ENCODE measurements at places on chromosomes 2 and 18.

- DNase-seq: no peak
Measured at GRCh38 chr2:206040525-206040924, 45.4 kb downstream of the INO80D start.

DNA sequence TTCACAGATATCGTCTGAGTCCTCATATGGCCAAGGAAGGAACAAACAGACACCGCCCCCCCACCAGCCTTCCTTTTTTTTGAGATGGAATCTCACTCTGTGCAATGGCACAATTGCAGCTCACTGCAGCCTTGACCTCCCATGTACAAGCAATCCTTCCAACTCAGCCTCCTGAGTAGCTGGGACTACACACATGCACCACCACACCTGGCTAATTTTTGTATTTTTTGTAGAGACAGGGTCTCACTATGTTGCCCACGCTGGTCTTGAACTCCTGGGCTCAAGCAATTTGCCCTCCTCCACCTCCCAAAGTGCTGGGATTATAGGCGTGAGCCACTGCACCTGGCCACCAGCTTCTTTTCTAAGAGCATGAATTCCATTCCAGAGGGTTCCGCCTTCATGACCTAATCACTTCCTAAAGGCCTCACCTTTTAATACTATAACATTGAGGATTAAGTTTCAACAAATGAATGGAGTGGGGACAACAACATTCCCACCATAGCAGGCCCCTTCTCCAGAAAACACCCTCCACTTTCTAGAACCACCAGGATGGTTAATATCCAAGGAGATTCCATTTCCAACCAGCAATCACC, 2.2 kb upstream of the TMBIM1 start:
- DNase-seq: peak; percentile 78

DNA sequence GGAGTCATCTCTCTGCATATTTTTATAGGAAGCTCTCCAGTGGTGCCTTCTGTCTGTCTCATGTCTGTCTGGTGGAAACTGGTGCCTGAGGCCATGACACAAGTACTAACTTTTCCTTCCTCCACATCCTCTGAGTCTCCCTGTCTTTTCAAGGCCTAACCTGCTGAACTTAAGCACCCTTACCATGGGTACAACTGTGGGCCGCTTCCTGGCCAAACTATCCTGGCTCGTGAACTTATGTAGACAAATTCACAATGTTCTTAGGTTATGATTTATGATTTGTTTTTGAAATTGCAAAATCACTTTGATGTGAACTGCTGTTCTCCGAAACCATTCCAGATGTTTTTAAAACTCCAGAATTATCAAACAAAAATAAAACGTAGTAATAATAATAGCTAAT, 804.5 kb upstream of the POU3F3 start:
- no peak for DNase-seq

- DNase-seq: no peak
Measured at GRCh38 chr18:51988277-51988676, 351.7 kb upstream of the DCC start.

GRCh38 chr2:130251873-130252620, 53.8 kb upstream of the TUBA3E start:
- DNase-seq: no peak

DNA sequence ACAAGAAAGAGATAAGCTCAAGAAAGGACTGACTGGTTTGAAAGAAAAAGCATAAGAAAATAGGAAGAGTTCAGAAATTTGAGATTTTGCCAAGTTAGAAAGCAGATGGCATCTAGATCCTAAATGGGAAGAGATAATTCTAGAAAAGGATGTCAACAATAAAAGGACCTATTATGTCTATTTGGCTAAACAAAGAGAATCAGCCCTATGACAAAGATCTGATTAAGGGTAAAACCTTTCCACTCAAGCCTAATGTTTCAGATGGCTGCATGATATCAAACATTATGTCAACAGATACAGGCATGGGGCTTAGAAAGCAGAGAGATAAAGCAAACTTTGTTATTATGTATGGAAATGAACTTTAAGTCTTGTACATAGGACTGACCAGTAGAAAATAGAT, 465.0 kb upstream of the TRIB2 start:
- DNase-seq: no peak

GRCh38 chr18:24968238-24968775, 383.7 kb downstream of the ZNF521 start:
- no peak for DNase-seq

DNA sequence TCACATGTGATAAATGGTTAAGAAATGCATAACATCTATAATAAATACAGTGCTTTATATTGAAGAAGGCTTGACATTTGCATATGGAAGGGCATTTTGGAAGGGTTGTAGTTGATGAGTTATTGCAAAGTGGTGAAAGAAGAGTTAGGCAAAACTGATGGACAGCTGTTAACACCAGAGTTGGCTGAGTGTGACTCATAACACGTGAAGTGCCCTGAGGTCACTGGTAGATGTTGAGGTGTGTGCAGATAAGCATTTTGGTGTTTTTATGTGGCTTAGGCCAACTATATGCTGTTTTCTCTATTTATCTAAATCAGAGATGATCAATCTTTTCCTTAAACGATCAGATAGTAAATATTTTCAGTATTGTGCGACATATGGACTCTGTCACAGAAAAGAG, 154.3 kb upstream of the KCNH7 start:
- DNase-seq: peak; percentile 59

- DNase-seq: no peak
Measured at GRCh38 chr2:45899926-45900325, 248.5 kb downstream of the PRKCE start.

DNA sequence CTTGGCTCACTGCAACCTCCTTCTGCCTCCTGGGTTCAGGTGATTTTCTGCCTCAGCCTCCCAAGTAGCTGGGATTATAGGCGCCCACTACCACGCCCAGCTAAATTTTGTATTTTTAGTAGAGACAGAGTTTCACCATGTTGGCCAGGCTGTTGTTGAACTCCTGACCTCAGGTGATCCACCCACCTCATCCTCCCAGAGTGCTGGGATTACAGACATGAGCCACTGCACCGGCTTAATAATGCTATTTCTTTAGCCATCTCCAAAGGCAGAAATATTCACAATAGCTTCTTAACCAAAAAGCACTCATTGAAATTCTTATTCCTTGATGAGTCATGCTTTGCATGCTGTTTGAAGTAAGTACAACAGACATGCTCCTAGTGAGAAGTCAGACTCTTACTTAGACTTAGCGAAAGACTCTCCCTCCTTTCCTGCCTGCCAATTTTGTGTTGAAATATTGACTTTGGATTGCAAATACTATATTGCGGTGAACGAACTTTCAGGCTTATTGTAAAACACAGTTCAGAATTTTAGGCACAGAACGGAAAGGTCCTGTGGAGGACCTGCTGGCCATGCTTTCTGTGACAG, 4.4 kb downstream of the ACTR3 start:
- no peak for DNase-seq

GRCh38 chr2:176163672-176164056, 6.6 kb downstream of the HOXD3 start:
- DNase-seq: no peak

DNA sequence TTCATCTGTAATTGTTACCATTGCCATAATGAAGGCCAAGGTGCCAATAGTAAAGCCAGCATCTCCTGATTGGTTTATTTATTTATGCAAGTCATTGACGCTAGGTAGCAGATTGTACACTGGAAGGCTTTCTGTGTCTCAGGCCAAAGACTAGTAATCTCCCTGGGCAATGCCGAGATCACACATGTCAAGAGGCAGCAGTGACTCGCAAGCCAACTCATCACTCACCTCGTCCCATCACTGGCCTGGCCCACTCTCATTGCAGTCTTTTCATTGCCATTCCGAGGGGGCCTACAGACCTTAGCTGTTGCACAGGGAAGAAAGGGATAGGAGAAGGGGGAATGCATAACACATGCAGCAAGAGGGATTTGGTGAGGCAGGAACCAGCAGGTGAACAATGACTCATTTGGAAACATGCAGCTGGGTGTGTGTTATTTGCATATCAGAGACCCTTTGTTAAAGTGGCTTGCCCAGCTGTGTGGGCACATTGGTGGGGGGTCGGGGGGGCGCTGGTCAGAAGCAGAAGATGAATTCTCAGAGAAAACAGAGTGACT, 448.7 kb upstream of the HNRNPA3 start:
- no peak for DNase-seq

- DNase-seq: no peak
Measured at GRCh38 chr2:216909541-216910210, 49.8 kb upstream of the TNP1 start.

- DNase-seq: no peak
Measured at GRCh38 chr2:194385376-194385775, 1271.7 kb upstream of the SLC39A10 start.

DNA sequence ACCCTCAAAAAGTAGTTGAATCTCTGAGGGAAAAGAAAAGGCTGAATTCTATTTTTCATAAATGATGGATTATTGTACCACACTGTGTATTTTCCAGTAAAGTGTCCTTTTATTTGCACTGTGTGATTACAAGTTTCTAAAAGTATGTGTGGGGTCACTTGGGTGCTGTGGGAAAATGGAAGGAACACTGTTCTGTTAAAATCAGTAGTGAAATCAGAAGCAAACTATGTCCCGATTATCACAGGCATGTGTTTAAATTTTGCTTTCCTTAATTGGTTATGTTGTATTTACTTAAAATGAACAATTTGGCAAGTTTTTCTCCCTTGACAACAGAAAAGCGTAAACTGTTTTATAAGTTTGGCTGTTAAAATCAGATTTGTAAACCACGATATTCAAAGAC, 353.1 kb downstream of the ARHGAP15 start:
- DNase-seq: no peak

DNA sequence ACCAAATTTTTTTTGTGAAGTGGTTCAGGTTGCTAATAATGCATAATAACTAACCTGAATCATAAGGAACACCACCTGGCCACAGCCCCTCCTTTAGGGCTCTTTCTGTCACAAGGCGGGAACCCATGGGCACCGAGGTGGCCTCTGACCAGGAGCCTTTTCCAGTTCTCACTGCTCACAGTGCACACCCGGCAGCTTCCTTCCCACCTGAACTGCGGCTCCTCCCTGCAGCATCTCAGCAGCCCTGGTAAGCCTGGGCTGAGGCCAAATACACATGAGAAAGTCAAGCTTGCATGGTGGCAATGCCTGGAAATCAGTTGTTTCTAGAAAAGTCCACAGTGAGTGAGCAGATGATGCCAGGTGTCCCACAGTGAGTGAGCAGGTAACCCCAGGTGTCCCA, 77.6 kb upstream of the SNTG2 start:
- DNase-seq: no peak

DNA sequence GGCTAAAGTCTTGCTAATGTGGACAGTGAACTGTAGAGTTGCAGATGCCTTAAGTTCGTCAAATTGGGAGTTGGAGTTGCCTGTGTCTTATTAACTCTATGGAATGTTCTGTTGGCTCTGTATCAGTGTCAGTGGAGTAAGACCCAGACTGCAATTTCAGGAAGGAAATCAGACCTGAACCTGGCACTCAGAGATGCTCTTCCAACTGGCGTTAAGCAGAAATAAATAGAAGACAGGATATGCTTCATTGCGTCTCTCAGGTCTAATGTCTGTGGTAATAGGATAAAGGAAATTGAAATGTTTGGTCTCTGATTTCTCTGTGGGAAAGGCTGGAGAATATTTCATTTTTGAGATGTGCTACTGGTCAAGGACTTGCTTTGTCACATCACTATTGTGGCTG, 846.7 kb upstream of the ID2 start:
- DNase-seq: no peak

- no peak for DNase-seq
Measured at GRCh38 chr2:224968051-224968450, 74.2 kb downstream of the DOCK10 start.

GRCh38 chr2:191176801-191177438, 26.1 kb upstream of the STAT4 start:
- DNase-seq: no peak

- no peak for DNase-seq
Measured at GRCh38 chr2:9652898-9653479, 22.2 kb upstream of the YWHAQ start.

- no peak for DNase-seq
Measured at GRCh38 chr18:3175195-3175758, 44.5 kb downstream of the MYOM1 start.

GRCh38 chr2:69381337-69381737, 5.7 kb downstream of the GFPT1 start:
- DNase-seq: peak; percentile 4

- DNase-seq: no peak
Measured at GRCh38 chr2:29650631-29651097, 270.7 kb downstream of the ALK start.

- peak; percentile 54 for DNase-seq
Measured at GRCh38 chr2:146651361-146651760, 1193.5 kb upstream of the ACVR2A start.

DNA sequence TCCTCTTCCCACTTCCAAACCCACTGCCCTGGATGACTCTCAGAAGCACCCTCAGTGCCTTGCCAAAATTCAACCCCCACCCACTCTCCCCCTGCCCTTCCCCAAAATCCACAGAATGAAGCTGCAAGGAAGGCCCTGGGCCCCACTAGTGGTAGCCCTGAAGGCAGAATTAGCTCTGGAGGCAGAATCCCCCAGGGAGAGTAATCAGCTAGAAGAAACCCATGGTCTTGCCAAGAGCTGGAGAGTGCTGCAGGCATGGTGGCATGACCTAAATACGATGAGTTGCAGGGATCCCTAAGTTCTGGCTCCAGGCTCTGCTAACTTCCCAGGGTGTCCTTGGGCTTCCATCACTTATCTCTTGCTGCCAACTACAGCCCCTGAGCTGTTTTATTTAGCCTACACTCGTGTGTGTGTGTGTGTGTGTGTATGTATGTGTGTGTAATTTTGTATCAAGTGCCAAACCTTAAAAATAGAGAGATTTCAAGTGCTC, 7.9 kb downstream of the GAD1 start:
- DNase-seq: no peak

GRCh38 chr2:101185085-101185484, 33.9 kb upstream of the TBC1D8 start:
- DNase-seq: no peak

- DNase-seq: no peak
Measured at GRCh38 chr18:68699043-68699442, 15.9 kb downstream of the TMX3 start.

DNA sequence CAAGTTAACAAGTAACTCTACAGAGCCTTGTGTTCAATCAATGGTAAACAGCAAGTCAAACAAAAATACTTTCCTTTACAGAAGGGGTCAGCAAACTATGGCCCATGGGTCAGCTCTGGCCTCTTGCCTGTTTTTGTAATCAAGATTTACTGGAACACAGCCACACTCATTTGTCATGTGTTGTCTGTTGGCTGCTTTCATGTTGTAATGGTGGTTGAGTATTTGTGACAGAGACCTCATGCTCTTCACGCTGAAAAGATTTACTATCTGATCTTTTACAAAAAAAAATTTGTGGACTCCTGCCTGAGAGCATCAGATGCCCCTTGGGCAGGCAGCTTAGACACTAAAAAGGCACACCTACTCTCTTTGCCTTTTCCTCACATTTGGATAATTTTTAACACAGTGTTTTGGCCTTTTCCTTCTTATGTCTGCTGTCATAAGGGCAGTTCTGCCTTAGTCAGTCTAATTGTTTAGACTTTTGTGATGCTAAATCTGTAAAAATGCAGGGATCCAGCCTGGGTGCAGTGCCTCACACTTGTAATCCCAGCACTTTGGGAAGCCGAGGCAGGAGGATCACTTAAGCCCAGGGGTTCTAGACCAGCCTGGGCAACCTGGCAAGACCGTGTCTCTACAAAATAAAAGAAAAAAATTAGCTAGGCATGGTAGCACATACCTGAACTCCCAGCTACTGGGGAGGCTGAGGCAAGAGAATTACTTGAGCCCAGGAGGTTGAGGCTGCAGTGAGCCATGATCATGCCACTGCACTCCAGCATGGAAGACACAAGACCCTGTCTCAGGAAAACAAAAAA, 18.3 kb downstream of the IL1B start:
- no peak for DNase-seq

Measured in trophoblast cell (in vitro differentiated cells and primary cell).